ENCODE measurements at places on chromosomes 2 and 18. TPM values are rescaled to one million over a fixed set of nuclear protein-coding genes. Genes with fewer than 3 reads are reported as not detected.

The B3GNT7 gene
- polyA plus RNA-seq: 0.68 TPM

GRCh38 chr2:123720760-123721159 lies 304.3 kb upstream of the CNTNAP5 start:
- no peak for DNase-seq

DNA sequence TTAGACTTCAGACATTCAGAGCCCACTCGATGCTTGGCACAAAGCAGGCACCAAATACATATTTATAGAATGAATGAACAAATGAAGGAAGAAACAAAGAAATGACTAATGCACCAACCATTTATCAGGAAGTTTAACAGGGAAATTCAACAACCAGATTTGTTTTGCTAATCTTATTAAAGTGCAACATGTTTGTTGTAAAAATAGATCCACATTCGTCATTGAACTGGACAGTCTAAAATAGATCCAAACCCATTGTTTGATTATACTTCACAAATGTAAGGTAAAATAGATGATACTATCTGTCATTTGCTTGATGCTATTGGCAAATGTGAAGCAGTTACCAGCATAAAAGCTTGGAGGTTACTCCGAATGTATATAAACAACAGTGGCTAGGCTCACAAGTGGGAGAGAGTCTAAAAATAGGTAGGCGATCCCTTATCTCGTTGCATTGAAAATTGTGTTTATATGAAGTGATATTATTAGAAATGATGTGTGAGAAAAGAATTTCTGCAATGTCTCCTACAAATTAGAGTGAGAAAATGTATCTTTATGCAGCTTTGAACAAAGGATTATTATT lies 246.2 kb downstream of the NEDD4L start:
- DNase-seq: no peak

GRCh38 chr2:197875763-197876162 lies 71.4 kb downstream of the PLCL1 start:
- DNase-seq: no peak

DNA sequence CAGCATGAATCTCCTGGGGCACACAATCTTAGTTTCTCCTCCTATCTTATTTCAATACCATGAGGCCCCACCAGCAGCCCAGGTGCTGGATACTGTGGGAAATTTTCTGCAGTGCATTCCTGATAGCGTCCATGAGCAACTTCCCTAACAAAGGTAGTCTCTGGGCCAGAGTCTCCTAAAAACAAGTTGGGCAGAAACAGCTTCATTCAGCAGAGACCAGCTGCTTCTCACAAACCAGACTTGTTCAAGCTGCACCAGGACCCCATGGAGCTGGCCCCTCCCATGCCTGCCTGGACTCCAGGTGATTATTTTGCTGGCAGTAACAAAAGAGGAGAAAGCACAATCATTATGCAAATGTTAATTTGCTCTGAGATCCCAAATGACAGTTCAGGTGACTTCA lies 31.4 kb downstream of the MYO5B start:
- DNase-seq: no peak

DNA sequence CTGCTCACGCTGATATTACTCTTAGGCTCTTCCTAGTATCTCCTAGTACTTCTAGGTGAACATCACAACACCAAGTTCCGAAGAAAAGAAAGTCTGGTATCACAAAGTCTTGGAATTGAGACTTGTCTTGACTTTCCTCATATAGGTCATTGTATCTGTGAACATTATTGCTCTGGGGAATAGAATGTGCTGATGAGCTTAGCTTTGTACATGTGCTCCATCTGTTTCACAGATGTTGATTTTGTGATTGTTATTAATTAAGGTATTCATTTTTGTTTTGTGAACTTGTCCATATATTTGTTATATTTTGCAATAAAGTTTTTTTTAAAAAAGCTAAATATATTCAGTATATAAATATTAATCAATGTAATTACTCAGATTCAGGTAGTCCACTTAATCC lies 111.7 kb downstream of the BABAM2 start:
- no peak for DNase-seq

DNA sequence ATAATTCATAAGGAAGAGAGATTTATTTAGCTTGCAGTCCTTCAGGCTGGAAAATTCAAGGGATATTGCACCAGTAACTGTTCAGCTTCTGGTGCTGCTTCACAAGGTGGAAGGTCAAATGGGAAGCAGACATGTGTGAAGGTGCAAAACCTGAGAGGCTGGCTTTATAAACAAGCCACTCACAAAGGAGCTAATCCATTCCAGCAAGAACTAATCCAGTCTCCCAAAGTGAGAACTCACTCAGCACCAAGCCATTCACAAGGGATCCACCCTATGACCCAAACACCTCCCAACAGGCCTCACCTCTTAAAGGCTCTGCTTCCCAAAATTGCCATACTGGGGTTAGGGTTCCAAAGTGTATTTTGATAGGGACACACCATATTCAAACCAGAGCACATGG lies 1018.4 kb upstream of the ACVR2A start:
- DNase-seq: no peak

- no peak for DNase-seq
Observed at GRCh38 chr2:177241711-177242120, 22.8 kb downstream of the NFE2L2 start.

DNA sequence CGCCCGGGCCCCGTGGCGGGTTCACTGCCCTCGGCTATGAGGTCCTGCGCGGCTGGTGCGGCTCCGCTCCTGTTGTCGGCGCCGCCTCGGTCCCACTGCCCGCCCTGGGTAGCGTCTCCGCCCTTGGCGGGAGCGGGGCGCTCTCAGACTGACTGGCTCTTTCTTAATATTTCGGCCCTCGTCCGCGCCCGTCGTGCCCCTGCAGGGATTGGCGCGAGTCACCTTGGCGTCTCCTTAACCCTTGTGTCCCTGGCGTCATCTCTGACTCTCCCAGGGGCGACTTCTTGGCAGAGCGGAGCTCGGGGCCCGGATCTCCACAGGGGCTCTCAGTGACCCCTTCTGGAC lies 1.3 kb downstream of the PTMA start:
- peak; percentile 57 for DNase-seq

DNA sequence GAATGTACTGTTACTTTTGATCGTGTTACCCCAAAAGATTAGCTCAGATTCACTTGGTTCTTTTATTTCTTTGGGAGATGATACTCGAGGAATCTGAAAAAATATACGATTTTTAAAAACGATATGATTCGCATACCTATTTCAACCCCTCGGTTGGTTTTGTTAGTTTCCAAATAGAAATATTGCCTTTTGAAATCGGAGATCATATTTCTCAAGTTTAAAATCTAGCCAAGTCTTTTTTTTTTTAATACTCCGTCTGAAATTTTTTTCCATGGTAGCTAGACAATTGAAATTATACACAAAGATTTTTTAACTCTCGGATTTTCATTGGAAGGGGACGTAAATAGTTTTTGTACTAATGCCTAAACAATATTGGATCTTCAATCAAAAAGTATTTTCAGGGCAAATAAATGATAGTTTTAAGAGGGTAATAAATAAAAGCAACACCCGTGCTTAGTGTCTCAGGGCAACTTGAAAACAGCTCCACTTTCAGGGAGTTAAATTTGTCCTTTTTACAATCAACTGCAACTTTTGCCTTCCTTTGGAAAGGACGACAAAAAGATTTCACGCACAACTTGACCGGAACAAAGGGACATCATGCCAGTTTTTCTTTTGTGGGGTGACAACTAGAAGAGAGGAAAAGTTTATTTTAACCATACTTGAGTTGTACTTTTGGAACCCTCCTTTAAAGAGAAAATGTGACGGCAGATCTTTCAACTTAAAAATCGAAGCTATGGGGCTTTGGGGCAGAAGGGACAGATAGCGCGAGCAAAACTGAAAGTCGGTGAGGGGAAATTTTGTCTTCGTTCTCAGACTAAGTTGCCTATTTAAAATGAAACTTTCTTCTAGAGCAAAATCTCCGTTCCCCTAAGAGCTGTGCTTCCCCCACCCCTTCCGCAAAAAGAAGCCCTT lies 5.8 kb upstream of the ONECUT2 start:
- DNase-seq: no peak

DNA sequence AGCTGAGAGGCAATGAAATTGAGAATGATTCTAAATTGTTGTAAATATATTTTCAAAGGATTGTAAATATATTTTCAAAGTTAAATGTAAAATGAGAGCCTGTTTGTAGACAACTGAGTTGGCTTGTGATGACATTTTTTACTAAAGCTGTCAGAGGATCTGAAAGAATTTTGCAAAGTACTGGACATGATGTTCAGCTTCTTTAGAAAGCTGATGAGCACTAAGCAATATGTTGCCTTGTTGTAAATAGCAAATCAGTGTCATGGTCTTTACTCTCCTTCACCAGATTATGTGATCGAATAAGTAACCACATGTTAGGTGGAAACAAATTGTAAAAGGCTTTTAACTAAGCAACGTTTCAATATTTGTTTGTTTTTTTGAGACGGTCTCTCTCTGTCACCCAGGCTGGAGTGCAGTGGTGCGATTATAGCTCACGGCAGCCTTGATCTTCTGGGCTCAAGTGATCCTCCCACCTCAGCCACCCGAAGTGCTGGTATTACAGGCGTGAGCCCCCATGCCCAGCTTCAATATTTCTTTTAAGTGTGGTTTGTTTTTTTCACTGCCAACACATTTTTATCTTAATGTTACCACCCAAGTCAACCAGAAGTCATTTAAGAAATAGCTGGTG lies 44.0 kb downstream of the E2F6 start:
- DNase-seq: no peak
